ENCODE measurements at places on chromosomes 5 and 9.

DNA sequence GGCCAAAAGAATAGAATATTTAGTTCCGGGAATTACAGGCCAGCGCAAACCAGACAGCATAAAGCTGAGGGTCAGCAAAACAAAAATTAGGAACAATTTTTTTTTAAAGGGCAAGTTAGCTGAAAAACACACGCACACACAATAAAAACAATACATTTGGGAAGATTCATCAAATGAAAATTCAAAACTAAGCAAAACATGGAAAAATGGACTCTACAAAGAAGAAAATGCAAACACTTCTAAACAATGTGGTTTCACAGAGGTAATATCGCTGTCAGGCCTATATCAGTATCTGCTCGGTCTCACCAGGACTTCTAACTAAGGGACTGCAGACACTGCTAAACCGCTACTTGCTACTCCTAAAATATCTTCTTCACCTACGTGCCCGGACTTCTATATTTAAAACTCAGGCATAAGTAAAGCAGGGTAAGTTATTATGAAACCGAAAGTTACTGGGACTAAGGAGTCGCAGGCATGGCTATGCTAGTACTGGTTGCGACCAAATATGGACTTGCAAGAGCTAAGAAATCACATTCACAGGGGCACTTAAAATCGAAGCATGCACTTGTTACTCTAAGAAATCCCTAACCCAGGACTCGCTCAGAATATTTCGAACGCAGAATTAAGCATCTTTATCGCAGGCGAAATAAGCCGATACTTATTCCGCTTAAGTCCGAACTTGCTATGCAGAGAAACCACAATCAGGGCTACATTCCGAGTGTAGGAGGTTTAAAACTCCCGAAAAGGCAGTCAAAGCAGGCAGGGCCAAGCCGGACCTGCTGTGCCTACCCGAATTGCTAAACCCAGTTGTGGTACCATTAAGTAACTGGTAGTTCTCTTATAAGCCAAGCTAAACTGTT lies 2.3 kb downstream of the ANXA2R start:
- no peak for DNase-seq

DNA sequence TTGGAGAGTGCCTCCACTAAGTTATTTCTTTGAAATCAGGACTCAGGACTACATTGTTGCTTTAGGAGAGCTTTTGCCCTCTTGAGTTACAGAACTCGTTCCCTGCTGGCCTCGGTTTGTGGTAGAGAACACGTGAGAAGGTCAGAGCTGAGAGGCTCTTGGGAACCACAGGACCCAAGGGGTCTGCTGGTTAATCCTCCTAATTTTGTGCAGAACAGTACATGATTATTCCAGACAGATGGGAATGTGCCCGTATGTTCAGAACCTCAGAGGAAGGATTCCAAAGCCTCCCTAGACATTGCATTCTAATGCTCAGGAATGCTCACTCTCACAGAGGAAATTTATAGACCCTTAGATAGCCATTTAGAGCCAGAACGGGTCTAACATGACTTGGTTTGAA lies 25.2 kb upstream of the BASP1 start:
- peak; percentile 55 for DNase-seq

DNA sequence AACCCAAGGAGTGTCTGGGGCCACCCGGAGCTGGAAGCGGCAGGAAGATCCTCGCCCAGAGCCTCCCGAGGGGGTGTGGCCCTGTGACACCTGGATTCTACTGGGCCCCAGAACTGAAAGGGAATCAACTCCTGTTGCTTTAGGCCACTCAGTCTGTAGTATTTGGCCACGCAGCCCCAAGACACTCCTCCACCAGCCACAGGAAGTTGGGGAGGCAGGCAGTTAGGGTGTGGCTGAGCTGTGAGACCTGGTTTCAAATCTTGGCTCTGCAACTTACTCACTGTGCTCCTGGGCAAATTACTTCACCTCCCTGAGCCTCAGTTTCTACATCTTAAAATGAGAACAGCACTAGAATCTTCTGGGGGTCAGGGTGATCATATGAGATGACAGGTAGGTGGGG lies 119.8 kb upstream of the PPP1R26 start:
- DNase-seq, result no peak

DNA sequence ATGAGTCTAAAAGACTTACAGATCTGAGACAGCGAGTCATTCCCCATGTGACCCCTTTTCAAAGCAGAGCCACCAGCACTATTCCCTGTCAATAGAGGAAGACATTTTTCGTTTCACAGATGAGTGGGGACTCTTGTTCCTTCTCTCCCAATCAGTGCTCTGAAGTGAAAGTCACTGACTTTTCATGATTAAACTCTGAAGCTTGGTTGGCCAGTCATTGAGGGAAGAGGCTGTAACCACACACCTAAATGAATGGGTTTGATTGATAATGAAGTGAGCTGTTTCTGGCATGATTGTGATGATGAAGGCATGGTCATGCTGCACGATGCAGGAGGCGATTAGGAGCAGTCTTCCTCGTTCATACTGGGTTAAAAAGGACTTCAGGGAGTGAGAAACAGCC lies 171.9 kb downstream of the ZNF462 start:
- DNase-seq, result no peak

- DNase-seq, result no peak
Measured at GRCh38 chr9:128175102-128175563, 15.1 kb downstream of the BBLN start.

- DNase-seq, result peak; percentile 70
Measured at GRCh38 chr9:126516936-126517832, 96.5 kb upstream of the LMX1B start.

DNA sequence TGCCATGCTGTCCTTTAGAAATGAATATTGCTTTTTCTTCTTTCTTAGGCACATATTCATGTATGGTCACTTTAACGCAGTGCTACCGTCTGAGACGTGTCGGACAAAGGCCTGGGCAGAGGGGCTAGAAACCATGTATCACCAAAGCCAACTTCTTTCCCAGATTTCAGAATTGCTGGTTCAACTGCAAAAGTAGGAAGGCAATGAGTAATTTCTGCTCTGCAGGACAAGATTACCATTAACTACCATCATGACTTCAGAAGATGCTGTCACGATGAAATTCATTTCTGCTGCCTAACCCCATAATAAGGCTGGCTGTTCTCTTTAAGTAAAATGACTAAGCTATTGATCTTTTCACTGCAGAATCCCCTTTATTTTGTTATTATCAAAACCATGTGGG lies 306.7 kb downstream of the PDE4D start:
- no peak for DNase-seq

DNA sequence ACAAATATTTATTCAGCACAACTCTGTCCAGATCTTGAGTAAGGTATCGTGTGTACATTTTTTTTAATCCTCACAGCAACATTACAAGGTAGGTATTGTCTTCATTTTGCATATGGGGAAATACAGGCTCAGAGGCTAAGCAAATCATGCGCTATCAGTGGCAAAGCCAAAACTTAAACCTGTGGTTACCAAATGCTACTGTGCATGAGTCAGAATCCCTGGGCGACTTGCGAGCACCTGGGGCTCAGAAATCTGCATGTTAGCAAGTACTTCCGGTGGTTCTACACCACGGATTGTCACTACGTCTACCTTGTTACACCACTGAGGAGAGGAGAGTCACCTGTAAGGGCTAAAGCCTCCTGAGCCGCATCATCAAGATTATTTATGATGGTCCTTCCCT lies 21.3 kb downstream of the C5orf58 start:
- DNase-seq, result no peak

DNA sequence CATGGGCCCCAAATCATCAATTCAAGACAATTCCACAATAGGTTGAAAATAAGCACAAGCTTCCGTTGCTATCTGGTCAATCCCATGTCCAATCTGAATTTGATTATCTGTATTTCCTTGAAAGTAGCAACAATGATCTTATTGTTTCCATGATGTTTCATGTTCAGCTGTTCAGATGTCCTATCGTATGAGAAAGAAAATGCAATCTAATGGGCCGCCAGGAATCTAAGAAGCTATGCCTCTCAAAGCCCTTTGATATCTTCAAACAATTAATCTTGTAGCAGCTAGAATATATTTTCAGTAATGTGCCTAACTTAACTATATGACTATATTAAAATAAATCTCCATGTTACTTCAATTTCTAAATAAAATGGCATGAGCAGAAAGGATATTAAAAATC lies 32.1 kb upstream of the ALDOB start:
- DNase-seq, result no peak

DNA sequence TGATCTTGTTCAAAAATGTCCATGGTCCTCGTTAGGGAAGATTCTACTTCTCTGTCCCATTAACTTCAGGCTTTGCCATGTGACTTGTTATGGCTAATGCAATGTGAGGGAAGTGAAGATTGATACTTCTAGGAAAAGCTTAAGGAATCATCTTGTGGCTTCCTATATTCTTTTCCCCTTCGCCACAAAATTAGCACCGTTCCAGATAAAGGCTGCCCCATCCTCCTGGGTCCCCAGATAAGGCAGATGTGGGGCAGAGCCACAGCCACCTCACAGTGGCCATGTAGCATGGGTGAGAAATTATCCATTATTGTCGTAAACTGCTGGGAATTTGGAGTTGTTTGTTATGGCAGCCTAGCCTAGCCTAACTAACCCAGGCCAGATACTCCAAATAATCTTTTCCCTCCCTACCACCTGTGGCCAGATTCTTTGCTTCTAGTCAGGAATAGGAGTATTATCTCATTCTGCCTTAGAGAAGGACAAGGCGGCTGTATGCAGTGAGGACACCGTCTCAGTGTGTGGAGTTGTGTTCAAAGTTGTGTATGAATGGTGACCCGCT lies 31.9 kb upstream of the BOD1 start:
- no peak for DNase-seq

GRCh38 chr5:10550222-10550995 lies 13.5 kb upstream of the ANKRD33B start:
- DNase-seq, result no peak

GRCh38 chr5:68216245-68217046 lies 890 bp downstream of the PIK3R1 start:
- DNase-seq, result no peak

DNA sequence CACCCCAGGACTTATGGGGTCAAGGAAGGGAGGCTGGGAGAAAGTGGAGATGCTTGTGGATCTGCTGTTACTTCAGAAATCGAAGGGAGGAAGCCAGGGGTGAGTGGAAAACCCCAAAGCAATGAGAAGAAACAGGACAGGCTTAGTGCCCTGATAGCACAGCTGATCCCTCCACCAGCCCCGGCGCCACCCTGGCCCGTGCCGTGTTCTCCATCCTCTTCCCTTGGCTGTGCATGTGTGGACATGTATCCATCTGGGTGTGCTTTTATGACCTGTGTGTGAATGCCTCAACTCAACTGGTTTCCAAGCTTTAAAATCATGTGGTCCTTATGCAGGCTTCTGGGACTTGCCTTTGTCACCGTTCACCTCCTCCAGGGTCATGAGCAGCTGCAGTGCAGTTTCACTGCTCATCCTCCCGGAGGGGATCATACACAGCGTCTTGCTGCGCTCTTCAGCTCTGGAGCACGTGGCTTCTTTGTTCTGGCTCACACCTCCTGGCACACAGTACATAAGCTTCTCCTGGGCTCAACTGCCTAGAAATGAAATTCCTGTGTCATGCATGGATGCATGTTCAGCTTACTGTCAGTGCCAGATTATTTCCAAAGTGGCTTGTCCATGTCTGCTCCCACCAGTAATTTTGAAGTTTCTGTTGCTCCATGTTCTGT lies 58.2 kb downstream of the IPPK start:
- no peak for DNase-seq

DNA sequence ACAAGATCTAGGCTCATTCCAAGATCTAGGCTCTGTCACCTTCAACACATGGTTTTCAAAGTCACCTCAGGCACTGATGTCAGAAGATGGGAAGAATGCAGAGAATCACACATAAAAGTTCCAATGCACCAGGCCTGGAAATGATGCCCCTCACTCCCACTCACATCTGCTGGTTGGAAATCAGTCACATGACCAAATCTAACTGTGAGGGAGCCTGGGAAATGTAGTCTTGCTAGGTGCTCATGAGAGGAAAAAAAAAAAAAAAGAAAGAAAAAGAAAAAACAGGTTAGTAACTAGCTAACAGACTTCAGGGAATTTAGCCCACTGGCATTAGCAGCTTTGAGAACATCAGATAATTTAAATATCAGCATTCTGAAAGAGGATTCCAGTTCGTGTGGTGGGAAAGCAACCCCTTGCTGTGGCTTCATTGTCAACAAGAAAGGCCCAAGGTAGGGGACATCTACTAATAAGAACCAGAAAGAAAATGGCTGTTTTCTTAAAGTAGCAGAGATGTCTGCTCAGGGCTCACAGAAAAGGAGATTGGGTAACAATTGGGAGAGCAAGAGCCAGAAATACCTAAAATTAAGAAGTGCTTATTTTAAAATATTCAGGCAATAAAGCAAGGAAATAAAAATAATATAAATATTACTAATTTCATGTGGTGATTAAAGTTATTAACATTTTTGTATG lies 614.3 kb downstream of the ACTL7B start:
- no peak for DNase-seq

GRCh38 chr5:147854894-147855773 lies 23.4 kb upstream of the SCGB3A2 start:
- no peak for DNase-seq

GRCh38 chr9:114181607-114182409 lies 26.5 kb downstream of the COL27A1 start:
- no peak for DNase-seq

DNA sequence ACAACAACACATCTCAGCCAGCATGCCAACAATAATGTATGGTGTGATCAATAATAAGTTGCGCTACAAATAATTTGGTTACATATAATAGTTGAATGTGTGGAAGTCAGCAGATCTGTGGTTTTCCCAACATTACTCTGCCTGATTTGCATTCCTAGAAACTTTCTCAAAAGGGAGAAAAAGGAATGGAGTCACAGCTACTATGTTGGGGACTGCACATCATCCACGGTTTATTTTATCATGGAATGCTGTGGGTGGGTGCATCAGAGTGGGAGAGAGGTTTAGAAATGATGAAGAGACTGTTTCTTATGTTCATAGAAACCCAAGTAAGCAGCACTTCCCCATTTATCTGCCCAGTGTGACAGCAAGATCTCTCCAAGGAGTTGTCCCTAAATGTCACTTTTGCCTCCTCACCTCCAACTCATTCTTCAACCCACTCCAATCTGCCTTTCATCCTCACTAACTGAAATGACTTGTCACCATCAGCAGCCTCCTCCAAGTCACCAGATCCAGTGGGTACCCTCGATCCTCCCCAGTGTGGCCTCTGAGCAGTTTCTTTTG lies 2.8 kb upstream of the SPOCK1 start:
- DNase-seq, result no peak

DNA sequence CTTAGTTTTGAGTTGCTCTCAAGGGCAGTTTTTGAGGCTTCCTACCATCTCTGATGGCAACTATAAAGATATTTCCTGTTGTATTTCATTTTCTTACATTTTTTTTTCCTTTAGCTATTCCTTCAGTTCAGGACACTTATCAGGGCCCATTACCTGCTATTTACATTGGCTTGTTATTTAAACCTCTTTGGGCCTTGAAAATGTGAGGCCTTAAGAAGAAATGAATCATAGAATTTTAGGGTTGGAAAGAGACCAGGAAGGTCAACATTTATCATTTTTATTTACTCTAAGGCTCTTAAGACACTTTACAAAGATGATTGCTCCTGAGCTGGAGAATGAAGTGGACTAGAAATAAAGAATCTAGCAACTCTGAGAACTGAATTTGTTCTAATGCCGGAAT lies 335.2 kb downstream of the DTWD2 start:
- DNase-seq, result no peak

Measured in fibroblast of skin of left quadriceps (primary cell).